ENCODE measurements at places on chromosomes 4 and X.

DNA sequence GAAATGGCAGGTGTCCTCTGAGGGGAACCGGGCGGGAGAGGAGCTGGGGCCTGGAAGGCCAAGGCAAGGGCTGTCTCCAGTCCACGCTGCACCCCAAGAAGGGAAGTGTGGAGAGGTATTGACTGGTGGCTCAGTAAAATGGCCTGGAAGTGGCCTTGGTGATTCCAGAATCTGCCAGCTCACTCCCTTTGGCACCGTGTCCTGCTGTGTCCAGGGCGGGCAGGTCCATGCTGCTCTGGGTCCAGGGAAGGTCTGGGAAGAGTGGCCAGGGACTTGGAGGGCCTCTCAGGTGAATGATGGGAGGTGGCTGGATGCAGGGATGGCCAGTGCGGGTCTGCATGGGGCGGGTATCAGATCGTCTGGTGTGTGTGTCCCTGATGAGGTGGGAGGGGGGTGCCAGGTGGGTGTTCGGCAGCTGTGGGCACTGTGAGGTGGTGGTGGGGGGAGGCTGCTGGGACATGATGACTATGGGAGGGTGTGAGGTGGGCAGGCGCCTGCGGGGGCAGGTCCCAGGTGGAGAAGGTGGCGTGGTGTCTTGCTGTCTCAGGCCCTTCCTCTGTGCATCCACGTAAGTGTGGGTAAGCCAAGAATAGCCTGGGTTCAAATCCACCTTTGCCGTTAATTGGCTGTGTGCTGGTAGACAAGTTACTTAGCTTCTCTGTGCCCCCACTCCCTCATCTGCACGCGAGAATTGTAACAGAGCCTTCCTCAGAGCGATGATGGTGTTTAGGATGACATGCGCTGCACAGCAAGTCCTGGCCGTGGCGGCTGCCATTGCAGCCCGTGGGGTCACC, 17.7 kb downstream of the RGS12 start:
- DNase-seq, result no peak

- no peak for DNase-seq
Measured at GRCh38 chr4:112593438-112594133, 43.1 kb downstream of the ZGRF1 start.

GRCh38 chr4:47598320-47598719, 113.2 kb downstream of the ATP10D start:
- no peak for DNase-seq

DNA sequence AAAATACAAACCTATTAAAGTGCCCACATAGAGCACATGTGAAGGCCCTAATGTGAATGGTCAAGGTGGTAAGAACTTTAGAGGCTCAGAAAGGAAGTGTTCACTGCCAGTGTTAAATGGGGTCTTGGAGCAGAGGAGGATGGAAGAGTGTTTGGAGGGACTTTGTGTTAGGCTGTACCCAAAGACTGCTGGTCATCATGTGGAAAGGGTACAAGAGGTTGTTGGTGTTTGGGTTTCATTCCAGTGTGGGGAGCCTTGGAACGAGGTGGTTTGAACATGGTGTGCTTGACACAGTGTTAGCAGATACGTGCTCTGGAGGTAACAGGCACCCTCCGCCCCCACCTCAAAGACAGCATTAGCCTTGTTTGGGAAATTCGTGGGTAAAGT, 73.1 kb downstream of the RAPGEF2 start:
- no peak for DNase-seq

DNA sequence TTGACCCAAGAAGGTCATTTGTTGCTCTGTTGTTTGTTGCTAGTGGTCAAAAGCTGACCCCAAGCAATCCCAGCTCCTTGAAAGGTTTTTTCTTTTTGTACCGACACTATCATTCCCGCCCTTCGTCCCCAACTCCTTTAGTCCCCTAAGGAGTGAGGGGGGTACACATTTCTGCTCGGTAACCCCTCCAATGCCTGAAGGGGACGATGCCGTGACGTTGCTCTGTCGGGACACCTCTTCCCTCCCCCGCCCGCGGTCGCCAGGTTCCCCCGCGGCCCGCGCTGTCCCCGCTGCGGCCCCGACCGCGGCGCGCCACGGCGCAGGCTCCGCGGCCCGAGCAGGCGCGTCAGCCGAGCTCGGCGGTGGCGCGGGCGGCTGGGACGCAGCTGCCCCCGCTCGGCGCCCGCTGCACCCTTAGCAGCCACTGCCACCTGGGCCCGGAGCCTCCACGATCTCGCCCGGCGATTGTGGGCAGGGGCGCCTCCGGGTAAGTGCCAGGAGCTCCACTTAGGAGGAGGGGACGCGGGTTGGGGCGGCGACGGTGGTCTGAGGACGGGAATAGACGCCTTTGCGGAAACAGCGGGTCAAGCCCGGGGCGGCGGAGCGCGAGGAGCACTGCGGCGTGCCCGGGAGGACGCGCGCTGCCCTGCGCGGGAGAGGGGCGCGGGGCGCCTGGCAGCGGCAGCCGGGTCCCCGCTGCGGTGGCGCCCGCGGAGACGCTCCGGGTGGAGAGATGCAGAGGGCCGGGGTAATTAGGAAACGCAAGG, at the start of gene GLRB:
Gene GLRB, plus strand, starts transcription at position 340 of the 767 bp plus-strand sequence. CDS start 1,875 bp downstream, outside the sequence.
- no peak for DNase-seq

GRCh38 chrX:69501429-69501828, 2.7 kb upstream of the NALF2 start:
- DNase-seq, result peak; percentile 5

DNA sequence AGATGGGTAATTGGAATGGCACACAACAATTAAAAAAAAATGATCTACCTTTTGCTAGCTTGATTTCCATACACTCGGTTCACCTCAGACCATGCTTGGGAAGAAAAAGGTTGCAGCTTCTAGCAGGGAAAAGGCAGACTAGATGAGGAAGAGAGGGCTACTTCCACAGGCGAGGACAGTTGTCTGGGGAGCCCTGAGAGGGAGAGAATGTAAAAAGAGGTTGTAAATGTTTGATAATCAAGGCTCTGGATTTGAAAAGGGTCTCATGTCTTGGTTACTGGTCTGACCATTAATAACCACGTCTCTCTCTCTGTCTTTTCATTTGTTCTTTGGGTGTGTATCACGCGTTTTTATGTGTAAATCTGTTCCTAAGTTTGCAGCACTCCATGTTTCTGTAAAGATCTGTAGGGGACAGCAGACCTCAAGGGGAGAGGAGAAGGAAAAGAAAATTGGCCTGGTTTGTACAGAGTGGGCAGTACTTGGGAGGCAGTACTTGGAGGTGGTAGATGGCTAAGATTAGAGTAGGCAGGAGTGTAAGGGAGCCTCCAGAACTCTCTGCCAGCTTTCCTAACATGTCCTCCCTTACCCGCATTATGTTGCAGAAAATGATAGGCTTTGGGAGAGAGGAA, 750 bp downstream of the ARMCX5 start:
- DNase-seq, result no peak

DNA sequence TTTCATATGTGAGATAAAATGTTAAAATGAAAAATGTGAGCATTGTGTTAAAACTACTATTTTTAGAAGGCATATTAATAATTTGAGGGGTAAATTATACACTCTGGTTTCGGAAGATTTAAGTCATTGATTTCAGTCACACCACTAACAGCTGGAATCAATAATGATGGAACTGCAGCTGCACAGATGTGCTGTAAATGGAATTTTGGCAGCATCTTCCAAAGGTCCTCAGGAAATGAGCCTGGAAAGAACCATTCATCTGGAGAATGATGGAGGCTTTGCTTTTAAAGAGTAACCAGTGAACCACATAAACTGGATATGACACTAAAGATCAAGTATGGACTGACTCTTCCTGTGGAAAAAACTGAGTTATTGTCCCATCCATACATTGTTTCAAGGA, 759.0 kb upstream of the EPHA5 start:
- no peak for DNase-seq

GRCh38 chr4:165873298-165874071, 448 bp downstream of the TLL1 start:
- DNase-seq, result no peak

GRCh38 chrX:150058728-150059127, 120.4 kb upstream of the EOLA2 start:
- no peak for DNase-seq

GRCh38 chr4:28443801-28444412, 1583.3 kb downstream of the STIM2 start:
- DNase-seq, result no peak

DNA sequence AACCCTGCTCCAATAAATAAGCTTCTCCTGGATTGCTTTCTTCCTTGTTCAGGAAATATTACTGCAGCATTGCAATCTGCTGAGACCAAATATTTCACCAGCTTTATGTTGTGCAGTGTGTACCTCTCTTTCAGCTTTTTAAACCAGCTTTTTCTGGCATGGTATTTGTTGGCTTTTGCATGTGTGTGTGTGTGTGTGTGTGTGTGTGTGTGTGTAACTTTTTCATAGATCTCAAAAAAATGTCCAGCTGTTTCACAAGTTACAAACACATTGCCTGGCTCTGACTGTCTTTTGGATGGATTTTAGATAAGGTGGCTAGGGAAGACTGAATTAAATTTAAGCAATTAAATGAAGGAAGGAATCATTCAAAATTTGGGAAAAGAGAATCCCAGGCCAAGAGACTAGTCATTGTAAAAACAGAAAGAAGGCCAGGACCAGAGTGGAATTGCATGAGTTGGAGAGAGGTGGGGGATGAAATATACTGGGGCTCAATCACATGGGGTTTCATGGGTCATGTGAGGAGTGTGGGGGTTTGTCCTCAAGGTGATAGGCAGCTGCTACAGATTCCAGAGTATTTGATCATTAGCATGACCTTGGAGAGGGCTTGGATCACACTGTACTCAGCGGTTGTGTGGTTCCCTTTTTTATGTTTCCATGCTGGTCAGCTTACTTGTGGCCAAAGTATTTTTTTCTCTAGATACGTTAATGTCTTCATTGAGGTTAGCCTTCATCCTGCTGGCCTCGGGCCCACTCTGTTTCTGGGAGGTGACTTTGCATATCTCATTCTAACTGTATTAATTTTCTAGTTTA, 357.7 kb upstream of the BOD1L1 start:
- no peak for DNase-seq

DNA sequence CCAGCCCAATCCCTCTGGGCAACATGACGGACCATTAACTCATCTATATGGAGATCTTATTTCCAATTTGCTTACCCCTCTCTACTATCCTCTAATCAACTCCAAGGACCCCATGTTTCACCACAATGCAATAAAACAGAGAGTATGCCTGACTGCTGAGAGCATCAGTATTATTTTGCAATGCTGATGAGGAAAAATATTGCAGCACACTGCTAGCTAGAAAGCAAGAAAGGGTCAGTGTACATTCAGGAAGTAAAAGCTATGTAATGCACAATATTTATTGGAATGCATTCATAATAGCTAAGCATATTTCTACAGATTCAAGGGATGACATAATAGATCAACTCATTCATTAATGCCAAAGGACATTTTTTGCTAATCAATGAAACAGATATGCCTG, 33.2 kb downstream of the ARAP2 start:
- DNase-seq, result no peak

DNA sequence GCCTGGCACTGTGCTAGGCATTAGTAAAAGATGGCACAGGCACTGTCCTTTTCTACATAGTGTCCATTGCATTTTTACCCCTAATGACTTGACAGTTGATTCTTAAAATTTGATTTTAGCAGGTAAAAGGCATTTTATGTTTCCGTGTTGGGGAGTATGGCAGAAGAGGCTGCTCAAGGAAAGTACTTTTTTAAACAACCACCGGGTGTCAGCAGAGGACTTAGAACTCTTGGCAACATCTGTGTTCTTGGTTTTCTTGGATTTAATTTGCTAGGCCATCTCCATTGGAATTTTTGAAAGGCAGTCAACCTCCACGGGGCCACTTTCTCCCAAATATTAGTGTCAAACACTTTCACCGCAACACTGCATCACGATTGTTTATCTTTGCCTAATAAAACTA, 102.9 kb downstream of the TSPAN7 start:
- no peak for DNase-seq

DNA sequence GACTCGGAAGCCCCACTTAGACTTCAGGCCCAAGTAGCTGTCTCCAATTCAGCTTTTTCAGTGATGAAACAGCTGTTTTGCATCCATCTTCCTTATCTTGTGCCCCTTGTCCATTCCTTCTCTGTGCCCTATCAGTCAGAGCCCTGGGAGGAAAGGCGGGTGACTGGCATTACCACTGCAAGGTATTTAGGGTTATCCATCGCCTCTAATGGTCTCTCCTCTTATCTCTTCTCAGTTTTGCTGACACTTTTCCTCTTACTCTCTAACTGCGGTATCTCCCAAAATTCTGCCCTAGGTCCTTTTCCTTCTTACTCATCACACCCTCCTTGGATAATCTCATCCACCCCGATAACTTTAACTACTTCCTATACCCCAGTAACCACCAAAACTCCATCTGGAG, 13.7 kb downstream of the GAB3 start:
- no peak for DNase-seq

GRCh38 chr4:39637586-39638353, 895 bp downstream of the SMIM14 start:
- peak; percentile 18 for DNase-seq

- no peak for DNase-seq
Measured at GRCh38 chr4:21991562-21991961, 43.0 kb upstream of the KCNIP4 start.

GRCh38 chr4:47784222-47784621, 53.6 kb downstream of the CORIN start:
- DNase-seq, result no peak

DNA sequence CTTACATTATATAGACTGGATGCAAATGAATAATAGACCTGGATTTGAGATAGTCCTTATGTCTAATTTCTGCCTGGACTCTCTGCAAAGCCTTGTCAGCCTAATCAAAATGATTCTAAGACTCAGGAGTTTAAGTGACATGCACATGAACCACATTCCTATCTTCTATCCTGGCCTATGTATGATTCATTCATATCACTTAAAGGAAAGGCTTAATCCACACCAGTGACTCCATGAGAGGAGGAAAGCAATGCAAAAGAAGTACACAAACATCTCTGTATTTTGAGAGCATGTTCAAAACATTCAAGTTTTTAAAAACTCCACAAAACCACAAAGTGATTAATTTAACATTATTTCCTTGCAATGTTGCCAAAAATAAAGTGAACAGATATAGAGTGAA, 14.6 kb downstream of the AMOT start:
- DNase-seq, result no peak

DNA sequence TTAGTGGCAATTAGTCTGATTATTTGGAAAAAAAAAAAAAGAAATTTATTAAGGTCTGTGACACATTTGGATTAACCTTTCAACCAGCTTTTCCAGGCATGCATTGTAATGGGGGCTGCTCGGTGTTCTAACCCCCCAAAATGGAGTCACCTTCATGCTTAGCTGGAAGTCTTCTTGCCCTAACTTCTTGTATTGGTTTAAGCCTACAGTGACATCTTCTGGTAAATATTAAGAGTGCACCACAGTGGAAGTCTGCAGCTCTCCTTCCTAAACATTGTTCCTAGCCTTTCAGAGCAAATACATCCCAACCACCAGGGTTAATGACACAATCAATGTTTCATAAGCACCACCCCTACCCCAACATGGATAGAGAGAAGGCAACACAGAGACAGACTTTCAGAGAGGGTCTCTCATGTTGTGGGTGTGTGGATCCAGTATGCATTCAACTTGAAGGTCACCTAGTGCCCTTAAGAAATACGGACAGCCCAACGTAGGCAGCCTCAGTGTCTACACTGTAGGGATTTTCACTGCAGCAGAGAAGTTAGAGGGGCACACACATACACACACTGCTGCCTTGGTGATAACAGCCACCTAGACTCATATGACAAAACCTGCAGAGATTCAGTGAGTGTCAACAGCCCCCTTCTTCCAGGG, 142.9 kb upstream of the MBNL3 start:
- DNase-seq, result no peak

Data from GM12864 (cell line).